ENCODE measurements at places on chromosomes 4 and X.

DNA sequence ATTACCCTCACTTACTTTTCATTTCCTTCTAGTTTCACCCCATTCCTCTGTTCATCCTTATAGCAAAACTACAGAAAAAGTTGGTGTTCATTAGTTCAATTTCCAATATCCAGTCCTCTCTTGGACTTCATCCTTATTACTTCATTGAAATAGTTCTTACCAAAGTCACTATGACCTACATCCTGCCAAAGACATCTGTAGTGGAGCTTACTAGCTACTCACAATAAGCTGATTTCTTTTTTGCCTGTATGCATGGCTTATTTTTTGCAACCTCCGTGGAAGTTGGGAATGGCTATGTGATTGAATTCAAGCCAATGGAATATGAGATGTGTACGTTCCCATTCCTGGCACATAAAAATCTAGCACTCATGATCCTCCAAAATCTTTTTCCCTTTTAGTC is 4.6 kb upstream of the CDKL2 start:
- ATAC-seq: no peak

- no peak for ATAC-seq
These were observed 37.2 kb downstream of the CLCN5 start for GRCh38 chrX:49959602-49960001.

DNA sequence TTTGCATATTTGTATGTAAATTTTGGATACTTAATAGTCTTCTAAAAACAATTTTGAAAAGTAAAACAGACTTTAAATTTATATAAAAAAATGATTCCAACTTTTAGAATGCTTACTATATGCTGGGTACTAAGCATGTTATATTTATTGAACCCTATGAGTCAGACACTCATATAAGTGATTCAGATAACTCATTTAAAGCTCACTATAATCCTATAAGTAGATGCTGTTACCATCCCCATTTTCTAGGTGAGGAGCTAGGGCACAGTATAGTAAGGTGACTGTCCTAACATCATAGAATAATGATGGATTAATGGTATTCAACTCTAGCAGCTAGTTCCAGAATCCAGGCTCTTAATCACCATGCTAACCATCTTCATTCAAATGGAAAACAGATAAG is 877.0 kb upstream of the GRID2 start:
- no peak for ATAC-seq

- ATAC-seq: no peak
These were observed 43.5 kb downstream of the NDST3 start for GRCh38 chr4:118077767-118078105.

- no peak for ATAC-seq
These were observed 28.2 kb downstream of the ODAPH start for GRCh38 chr4:75584067-75584466.

DNA sequence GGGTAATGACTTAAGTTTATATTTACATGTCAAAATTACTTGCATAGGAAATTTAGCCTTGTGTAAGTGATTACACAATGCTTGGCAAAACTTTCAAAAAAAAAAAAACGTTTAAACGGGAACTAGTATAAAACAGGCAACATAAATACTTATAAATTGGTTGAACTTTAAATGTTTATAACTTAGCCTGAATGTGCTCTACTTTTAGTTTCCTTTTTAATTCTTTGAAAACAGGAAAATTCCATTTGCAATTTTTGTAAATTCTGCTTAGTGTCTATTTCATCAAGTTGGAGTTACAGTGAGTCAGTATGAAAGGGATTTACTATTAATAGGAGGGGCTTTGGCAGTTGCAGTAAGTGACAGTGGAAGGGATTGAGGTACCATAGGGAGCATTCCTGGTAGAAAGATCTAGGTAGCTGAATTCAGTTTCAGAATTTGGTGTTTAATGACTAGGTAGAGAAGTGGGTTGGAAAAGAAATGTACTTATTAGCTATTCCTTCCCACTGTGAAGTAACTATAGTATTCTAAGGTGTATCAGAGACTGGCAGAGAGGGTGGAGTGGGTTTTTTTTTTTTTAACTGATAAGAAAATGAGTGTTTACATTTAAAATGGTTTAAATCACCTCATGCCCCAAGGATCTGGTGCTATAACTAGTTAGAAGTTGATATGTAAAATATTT is 2.8 kb downstream of the STAG2 start:
- ATAC-seq: no peak

- ATAC-seq: no peak
These were observed 118.9 kb downstream of the SLC10A6 start for GRCh38 chr4:86730310-86730709.

DNA sequence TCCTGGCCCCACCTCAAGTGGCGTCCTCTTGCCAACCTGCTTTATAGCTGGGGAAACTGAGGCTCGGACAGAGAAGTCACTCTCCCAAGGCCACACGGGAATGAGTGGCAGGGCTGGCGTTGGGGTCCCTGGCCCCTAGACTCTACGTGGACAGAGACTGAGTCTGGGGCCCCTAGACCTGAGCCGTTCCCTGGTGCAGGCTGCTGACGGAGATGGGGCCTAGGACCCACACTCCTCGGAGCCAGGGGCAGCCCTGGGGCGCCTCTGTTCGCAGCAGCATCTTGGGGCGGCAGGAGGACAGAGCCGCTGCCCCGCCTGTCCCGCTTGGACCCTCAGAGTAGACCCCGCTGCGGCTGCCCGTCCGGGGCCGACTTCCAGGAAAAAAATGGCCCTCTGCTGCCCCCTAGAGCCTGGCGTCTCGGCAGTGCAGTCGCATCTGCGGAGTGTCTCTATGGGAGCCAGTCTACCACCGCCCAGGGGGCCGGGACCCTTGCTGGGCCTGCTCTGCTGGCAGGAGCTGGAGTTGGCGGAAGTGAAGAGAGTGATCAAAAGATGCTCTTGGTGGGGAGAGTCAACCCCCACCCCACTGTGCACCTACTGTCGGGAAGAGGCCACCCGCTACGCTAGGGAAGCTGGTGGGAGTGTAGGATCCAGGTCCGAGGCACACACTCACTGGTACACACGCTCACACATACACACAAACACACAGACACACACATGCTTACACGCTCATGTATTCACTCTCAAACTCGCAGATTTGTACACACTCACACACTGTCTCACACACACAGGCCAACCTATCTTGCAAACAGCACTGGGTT is 220.1 kb downstream of the AFAP1 start:
- ATAC-seq: no peak

DNA sequence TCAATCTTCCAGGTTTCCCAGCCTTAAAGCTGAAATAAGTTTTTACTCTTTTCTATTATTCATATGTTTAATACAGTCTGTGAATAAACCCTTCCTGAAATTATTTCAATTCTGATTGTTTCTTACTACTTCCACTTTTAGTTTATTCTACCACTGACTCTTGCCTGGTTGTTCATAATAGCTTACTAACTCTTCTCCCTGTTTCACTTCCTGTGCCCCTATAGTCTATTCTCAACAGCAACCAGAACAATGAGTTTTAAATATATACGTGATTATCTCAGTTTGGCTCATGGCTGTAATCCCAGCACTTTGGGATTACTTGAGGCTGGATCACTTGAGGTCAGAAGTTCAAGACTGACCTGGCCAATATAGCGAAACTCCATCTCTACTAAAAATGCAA is 408.0 kb upstream of the SPOCK3 start:
- ATAC-seq: no peak

DNA sequence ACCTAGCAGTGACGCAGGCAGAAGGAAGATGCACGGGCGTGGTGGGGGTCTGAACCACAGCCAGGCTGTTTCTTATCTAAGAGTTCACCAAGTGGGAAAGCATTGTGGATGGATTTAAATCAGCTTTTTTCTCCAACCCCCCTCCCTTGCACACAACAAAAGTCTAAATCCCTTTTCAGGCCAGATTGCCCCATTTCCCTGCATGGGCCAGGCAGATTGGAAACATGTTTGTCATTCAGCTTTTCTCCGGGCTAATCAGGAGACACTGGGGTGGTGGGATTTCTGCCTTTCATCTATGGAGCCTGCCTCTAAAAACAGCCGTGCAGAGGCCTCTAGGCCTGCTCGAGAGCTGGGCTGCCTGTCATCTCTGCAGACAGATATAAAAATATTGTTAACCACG is 166.3 kb upstream of the LEF1 start:
- ATAC-seq: no peak

- no peak for ATAC-seq
These were observed 64.8 kb upstream of the RBPJ start for GRCh38 chr4:26255989-26256388.

DNA sequence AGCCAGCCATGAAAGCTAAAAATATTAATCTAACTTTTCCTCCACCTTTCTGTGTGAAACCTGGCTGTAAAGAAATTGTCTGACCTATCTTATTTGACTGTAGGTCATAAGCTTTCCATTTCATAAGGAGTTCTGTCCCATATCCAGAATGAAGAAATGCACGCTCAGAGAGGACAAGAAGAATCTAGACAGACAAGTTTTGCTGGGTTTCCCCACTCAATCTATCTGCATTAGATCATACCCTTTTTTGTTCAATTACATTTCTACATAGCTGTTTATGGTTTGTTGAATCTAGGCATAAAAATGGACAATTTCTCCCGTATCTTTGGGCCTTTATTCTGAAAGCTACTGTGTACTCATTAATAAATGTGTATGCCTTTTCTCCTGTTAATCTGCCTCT is 1495.1 kb downstream of the C4orf33 start:
- no peak for ATAC-seq

- peak; percentile 86 for ATAC-seq
These were observed 7.6 kb downstream of the CYBB start for GRCh38 chrX:37787423-37787869.

GRCh38 chr4:137762591-137762990 is 230.3 kb upstream of the PCDH18 start:
- no peak for ATAC-seq

DNA sequence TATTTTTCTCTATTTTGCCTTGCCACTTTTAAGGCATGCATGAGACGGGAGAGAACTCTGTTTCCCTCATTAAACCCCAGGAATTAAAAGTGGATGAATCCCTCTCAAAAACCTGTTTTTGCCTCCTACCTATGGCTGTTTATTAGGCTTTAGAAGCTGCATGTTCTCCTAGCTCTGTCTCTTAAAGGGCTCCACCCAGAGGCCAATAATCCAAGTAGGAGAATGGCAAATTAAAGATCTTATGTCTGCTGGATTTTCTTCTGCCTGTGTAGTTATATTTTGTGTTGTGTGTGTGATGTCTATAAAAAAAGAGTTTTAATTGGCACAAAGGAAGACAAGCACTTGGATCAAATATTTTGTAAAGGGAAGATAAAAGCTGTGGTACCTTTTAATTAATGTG is 32.4 kb downstream of the MAGEC1 start:
- no peak for ATAC-seq

- ATAC-seq: no peak
These were observed 5.9 kb upstream of the MAGEB3 start for GRCh38 chrX:30224536-30224935.

- ATAC-seq: no peak
These were observed 135.8 kb downstream of the IL15 start for GRCh38 chr4:141771889-141772830.

GRCh38 chrX:4805502-4805901 is 1092.1 kb upstream of the PRKX start:
- ATAC-seq: no peak

GRCh38 chr4:89614155-89614554 is 222.8 kb downstream of the SNCA start:
- no peak for ATAC-seq

GRCh38 chrX:10246846-10247245 is 90.1 kb downstream of the CLCN4 start:
- no peak for ATAC-seq

DNA sequence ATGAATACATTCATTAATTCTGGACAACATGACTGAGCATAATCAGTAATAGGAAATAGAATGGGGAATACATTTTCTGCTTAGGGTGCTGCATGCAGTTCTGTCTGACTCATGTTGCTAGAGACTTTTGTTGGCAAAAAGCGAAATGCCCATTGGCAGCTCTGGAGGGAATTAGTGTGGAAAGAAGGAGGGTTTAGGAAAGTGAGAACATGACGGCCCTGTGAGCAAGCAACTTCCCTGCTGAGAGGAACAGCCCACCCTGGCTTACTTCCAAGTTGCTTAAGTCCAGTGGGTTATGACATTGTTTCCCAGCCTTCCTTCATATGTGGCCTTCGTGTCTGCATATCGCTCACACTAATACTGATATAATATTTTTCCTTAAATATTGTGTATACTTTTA is 13.8 kb downstream of the MAD2L1 start:
- ATAC-seq: no peak

GRCh38 chr4:52265781-52266525 is 214.8 kb downstream of the SPATA18 start:
- ATAC-seq: no peak

- ATAC-seq: peak; percentile 73
These were observed 458 bp downstream of the GRIPAP1 start for GRCh38 chrX:49001521-49002090.

GRCh38 chrX:129785160-129785947 is 5.6 kb downstream of the SASH3 start:
- no peak for ATAC-seq

DNA sequence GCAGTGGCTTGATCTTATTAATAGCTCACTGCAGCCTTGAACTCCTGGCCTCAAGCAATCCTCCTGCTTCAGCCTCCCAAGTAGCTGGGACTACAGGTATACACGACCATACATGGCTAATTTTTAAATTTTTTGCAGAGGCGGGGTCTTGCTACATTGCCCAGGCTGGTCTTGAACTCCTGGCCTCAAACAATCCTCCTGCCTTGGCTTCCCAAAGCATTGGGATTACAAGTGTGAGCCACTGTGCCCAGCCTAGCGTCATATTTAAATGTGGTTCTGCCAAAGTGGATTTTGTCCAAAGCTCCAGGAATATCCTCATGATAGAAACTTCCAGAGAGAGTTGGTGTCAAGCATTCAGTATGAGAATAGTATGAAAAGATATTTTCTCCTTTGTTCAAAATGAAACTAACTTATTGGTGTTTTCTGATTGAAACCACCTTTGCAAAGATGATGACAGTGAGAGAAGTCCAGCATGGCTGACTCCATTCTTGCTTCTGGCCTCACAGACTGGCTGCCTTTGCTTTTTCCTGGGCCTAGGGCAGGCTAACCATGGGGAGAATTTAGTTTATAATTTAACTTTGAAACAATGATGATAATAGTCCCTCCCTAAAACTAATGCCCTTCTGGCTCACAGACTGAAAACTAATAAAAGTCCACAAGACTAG is 129.0 kb downstream of the C4orf51 start:
- no peak for ATAC-seq

DNA sequence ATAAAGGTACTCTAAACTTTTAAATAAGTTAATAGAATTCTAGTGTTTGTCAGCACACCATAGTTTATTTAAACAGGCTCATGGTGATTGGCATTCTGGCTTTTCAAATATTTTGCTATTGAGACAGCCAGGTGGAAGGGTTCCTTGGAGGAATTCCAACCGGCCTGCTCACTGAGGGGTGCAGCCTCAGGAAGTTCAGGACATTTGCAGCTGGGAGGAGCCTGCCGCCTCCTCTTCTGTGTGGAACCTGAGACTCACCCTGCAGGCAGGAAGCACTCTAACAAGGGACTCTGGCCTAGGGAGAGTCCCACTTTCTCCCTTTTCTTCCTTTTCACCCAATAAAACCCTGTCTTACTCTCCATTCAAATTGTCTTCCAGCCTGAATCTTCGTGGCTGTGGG is 1328.0 kb downstream of the FSTL5 start:
- ATAC-seq: no peak
